Pancreas (tissue), 10 donors: ENCODE measurements at places on chromosomes 16 and 17. TPM values are rescaled to one million over a fixed set of nuclear protein-coding genes. Genes with fewer than 3 reads are reported as not detected.

The RNF43 gene
- 4.9 TPM for total RNA-seq

GRCh38 chr17:57011491-57012015 lies 33.6 kb downstream of the SCPEP1 start:
- no peak for DNase-seq

The PHOSPHO1 gene
- not detected for total RNA-seq

The SREBF1 gene
- total RNA-seq, result 21.2 TPM

DNA sequence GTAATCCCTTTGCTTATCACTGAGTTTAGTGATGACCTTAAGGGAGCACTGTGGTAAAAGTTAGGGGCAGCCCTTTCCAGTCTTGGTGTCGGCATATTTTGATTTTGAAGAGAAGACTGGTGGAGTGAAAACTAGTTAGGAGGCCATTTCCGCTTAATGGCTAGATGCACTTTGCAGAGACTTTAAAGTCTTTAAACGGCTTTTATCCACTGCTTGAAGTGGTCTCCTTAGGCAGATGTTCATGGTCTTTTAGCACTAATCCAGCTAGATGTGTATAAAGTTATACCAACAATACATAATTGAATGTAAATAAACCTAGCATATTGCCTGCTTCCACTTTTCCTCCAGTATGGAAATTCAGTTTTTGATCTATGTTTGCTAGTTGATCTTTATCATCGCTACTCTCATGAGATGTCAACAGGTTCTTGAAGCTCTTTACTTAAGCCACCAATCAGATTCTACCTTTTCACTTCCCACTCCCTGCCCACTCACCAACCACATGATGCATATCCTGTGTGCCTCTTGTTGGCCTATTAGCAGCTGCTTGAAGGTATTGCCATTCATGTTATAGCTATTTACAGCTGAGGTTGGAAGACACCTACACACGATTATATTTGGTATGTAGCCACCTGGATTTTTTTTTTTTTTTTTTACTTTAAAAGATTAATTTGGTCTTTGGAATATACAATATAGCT lies 132.0 kb downstream of the NLK start:
- no peak for DNase-seq

- no peak for DNase-seq
These were observed 179.6 kb downstream of the WSCD1 start for GRCh38 chr17:6249732-6250131.

GRCh38 chr16:30063893-30064728 lies 1.4 kb upstream of the ALDOA start:
- DNase-seq, result peak; percentile 77

GRCh38 chr16:57774705-57775285 lies 27.5 kb downstream of the KIFC3 start:
- peak; percentile 51 for DNase-seq

The EME2 gene
- 10.0 TPM for total RNA-seq
